ENCODE measurements at places on chromosomes 4 and X.
A peak's percentile ranks its signal among the peaks of the same experiment; 100 is the strongest.

DNA sequence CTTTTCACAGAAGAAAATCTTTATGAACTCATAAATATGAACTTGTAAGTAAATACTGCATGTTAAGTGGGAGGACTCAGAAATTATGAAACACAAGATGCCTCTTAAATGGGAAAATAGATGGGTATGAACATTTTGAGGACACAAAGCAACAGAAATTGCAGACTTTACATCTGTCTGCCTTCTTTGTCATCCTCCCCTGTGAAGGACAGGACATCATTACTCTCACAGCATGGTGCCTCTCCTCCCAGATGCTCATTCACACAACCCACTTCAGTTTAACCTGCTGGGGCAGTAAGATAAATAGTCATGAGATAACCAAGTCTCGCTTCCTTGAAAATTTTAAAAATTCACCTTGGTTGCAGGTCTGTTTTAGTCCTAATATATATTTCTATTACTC is 144.5 kb downstream of the APBB2 start:
- no peak for DNase-seq

- no peak for DNase-seq
These were observed 20.4 kb upstream of the TBC1D14 start for GRCh38 chr4:6889101-6889735.

DNA sequence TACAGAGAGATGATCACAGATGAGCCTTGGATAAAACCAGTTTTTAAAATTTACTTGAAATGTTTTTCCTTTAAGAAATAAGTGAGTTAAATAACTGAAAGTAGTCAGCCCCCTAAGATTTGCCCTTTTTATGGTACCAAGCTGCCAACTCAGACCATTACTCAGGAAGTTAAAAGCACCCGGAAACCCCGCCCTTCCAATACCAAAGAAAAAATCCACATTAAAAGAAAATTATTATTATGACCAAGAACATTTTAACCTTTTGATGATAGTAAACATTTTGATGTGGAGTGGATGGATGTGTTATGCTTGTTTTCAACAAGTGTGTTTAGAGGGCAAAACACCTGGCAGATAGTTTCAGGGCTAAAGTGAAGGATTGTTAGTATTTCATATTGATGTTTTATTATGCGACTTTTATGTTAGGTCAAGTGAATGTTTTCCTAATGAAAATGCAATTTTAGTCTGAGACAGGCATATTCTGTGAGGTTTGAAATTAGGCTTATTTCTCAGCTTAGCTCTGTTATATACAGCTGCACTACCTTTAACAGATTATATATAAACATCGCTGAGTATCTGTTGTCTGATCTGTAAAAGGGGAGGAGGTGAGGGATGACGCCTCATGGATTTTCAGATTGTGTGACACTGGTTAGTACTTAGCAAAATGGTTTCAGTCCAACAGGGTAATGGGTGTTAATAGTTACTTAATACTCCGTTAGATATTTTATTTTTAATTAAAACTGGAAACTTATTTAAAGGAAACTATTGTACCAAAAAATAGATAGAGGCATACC is 89.0 kb downstream of the KDM6A start:
- DNase-seq = no peak

DNA sequence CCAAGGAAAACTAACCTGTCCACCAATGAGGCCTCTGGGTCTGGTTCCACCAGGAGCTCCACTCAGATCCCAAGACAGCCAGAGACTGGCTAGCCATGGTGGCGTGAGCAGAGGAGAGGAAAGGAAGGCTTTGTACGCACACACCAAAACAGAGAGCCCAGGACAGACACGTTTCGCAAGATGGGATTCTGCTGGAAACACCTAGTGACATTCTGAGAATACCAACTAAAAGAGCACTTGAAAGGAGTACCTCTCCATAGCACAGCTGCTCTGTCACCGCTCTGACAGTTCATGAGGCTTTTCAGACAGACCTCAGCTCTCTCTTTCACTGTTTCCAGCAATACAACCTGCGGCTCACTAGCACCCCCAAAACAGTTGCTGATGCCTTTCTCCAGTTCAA is 105.0 kb downstream of the SH3KBP1 start:
- DNase-seq = no peak

DNA sequence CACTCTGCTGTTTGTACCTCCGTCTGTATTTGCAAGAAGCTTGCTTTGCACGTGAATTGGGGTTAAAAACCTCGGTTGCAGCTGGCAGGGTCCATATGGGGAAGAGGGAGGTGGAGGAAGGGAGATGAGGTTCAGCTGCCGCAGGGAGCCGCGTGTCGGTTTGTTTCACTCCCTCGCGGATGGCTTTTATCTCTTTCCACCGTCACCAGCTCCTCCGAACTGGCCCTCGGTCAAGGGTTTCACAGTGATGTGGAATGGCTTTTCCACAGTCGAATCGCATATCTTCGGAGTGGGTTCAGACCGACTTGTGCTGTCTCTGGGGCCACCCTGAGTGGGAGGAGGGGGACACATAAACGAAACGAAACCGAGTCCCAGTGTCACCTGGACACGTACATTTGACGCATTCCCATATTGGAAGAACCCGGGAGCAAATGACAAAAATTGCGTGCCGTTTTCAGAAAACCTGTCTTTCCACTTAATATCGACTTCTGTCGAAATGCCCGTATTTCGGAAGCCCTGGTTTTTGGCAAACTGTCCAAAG is 929 bp downstream of the ZBTB33 start:
- DNase-seq = peak; percentile 7

- no peak for DNase-seq
These were observed 7.3 kb downstream of the GRPR start for GRCh38 chrX:16130707-16131106.

DNA sequence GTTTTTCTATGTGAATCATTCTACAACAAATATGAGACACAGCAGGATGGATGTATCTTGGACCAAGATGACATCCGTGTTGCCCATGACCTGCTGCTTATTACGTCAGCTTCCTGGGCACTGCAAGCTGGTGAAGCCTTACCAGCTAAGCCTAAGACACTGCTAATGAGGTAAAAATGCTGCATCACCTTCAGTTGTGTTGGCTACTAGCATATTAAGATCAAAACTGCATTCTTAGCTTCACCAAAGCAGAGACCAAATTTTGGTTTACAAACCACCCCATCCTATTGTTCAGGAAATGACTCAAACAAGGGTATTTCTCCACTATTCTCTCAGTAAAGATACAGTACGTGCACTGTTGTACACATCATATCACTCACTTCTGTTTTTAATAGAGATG is 50.3 kb downstream of the MAML3 start:
- DNase-seq = peak; percentile 80

DNA sequence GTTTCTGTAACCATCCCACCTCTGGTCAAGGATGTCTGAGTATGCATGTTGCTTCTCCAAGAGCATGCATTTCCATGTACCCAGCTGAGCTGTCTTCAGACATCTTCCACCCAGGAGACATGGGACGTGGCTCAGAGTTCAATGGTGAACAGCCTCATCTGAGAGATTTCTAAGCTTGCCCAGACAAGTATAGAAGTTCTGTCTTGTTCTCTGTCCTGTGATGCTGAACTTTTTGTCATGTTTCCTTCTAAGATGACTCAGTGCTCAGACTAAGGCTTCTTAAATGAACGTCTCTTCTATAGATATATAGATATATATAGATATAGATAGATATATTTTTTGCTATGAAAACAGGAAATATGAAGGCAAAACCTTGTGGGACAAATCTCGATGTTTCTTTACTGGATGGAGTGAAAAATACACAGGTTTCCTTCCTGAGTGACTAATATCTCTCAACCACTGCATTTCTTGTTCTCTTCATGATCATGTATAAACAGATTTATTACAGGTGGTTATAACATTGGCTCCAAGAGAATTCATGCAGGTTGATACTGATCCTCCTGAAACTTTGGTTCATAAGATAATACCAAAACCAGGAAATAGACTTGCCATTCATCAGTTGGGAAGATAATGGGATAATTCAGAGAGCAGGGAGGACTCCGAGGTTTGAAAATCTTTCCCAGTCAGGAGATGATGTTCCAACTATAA is 168.2 kb downstream of the ZNF518B start:
- no peak for DNase-seq

DNA sequence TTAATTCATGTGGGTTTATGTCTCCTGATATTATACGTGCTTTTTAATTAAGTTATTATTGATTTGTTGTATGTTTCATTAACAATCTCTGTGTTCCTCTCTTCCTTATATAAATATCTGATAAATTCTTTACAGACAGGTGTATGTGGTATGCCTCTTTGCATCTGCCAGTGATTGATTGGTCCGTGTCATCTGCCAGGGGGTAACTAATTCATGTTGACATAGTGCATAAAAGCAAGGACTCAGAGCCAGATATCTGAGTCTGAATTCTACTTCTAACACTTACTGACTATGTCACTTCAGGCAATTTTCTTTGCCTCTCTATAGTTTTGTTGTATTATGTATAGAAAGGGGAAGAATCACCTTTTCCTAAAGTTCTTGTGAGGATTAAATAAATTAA is 5.2 kb upstream of the AMBN start:
- DNase-seq = no peak

DNA sequence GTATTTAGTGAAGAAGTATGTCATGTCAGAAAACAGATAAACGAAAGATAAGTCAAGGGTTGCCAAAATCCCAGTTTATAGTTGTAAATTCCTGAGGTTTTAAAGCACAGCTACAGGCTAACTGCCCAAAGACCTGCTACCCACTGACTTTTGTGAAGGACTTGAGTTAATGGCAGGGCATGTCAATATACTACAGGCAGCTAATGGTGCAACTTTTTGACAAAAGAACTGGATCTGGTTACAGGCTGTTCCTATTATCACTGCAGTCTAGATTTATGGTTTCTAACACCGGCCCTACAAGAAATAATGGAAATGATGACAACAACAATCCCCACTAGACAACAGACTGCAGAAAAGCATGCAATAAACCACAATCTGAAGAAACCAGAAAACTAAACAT is 6.4 kb downstream of the SCML2 start:
- peak; percentile 9 for DNase-seq

GRCh38 chr4:168685136-168685809 is 188.4 kb downstream of the PALLD start:
- DNase-seq = no peak

GRCh38 chrX:7091923-7092322 is 55.6 kb upstream of the STS start:
- DNase-seq = no peak

DNA sequence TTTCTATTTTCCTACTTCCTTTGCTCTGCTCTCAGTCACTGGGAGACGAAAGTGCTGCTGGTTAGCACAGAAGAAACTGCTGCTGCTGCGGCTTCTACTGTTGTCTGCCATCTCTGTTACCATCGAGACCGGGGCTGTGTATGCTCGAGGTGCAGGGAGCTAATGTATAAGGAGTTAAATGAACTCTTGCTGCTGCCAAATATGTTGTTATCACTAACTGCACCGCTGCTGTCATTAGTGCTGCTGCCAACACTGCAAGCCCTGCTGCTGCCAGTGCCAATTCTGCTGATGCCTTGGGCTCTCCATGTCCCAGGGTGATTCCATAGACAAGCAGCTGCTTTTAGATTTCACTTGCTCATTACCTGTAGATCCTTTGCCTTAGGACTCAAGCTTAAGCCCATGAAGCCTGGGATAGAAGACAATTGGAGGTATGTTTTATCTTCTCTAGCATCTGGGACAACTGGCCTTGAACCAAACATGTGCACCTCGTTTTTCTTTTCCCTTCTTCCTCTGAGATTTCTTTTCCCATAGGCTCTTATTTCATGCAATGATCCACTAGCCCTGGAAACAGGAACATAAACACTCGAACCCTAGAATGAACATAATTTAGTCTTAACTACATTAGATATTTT is 107.8 kb downstream of the CCSER1 start:
- no peak for DNase-seq

DNA sequence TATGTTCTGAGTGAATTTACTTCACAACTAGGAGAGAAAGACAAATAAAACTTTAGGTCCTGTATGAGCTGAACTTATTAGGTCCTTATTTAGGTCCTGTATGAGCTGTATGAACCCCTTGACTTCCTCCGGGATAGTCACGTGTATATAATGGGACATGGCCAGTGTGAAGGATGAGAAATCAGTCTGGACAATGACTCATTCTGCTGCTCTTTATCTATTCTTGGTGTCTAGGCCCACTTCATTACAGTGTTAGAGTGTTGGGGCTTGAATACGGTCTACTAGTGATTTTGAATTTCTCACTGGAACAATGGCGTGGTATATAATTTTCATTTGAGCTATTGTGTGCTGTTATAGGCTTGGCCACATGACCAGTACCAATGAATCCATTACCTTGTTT is 21.9 kb downstream of the STK26 start:
- DNase-seq = peak; percentile 14

- peak; percentile 67 for DNase-seq
These were observed 51.5 kb upstream of the RAP2C start for GRCh38 chrX:132270699-132271098.

DNA sequence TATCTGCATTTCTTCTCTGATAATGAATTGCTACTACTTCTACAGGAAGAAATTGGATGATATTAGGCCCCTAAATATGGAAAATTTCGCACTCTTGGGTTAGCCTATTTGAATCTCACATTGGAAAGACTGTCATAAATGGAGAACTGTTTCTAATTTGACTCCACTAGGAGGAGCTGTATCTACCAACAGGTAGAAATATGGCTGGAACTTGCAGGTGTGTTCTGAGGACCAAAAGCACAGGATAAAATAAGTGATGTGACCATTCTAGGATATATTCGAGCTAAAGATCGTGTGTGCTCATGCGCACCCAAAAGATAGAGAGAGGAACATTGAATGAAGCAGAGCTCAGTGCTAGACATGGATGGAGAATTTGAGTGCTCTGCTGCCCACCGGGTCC is 4.8 kb upstream of the NKAP start:
- DNase-seq = no peak

DNA sequence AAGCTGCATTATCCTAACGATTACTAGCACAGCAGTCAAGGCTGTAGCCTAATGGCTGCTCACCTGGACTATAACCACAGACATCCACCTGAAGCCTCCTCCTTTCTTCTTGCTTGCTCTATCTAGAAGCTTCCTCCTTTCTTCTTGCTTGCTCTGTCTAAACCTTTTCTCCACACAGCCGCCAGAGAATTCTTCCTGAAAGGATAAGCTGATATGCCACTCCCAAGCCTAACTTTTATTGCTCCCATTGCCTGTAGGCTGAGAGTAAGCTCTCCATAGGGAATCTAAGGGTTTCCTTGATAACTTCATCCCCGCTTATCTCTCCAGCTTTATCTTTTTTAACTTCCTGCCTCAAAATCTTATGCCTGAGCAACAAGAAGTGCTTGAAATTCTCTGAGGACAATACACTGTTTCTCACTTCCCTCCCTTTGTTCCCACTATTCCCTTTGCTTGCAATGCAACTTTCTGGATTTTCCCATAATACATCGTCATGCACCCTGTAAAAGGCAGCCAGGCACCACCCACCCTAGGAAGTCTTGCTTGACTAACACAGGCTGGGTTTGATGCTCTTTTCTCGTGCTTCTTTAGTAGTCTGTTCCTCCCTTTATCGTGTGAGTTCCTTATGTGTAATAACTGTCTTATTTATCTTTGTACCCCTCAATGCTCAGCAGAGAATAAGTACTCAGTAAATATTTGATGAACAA is 1.4 kb upstream of the LRIT3 start:
- no peak for DNase-seq

All from fibroblast of skin of right biceps (primary cell).